ENCODE measurements at places on chromosomes 13 and 19. TPM values are rescaled to one million over a fixed set of nuclear protein-coding genes. Genes with fewer than 3 reads are reported as not detected.

DNA sequence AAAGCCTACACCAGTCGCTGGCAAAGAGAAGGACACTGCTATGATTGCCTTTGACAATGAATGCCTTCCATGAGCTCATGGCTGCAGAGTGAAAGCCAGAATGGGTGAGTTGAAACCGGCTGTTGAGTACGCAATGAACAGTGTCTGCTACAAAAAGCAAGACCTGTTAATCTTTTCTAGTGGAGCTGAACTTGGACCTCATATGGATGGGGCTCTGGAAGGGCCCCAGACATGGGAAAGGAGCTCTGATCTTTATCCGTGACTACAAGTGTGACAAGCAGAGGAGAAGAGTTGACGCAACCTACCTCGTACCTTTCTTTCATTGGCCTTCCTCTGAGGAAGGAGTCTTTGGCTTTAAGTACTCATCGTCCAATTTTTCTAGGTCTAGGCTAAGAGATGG is 67.1 kb upstream of the TSC22D1 start:
- no peak for DNase-seq

GRCh38 chr19:11373885-11374432 is 507 bp upstream of the SWSAP1 start:
- no peak for DNase-seq

DNA sequence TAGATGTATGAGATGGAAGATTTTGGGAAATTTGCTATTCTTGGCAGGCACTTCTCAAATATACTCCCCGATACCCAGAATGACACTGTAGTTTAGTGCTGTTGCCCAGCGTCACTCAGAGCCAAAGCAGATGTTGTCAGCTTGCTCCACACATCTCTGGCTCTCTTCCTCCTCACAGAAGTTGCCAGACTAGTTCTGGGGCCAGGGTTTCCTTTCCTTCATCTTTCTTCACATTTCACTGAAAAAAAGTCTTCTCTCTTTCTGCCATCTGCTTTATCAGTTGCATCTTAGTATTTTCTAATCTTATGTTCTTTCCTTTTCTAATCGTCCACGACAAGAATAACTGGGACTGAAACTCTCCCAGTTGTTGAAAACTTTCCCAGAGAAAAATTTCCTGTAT is 251.4 kb downstream of the RGCC start:
- DNase-seq = peak; percentile 70

The ERF gene
- 39.1 TPM for polyA plus RNA-seq

DNA sequence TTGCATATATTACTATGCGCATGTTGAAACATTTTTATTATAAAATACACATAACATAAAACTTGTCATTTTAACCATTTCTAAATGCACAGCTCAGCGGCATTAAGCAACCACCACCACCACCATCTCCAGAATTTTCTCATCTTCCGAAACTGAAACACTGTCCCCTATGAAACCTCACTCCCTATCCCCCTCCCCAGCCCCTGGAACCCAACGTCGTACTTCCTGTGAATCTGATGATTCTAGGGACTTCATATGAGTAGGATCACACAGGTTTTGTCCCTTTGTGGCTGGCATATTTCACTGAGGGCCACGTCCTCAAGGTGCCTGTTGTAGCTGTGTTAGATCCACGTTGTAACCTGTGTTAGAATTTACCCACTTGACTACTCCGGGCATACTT is 716 bp upstream of the MAP2K2 start:
- no peak for DNase-seq

All from right cardiac atrium (tissue), 5 donors.